ENCODE measurements at places on chromosomes 5 and 9.

- DNase-seq: no peak
Measured at GRCh38 chr5:14475045-14475444, 106.5 kb upstream of the OTULINL start.

GRCh38 chr9:128192601-128193371 lies 1.4 kb upstream of the CIZ1 start:
- DNase-seq: no peak

GRCh38 chr5:133909603-133910002 lies 58.8 kb downstream of the C5orf15 start:
- no peak for DNase-seq

DNA sequence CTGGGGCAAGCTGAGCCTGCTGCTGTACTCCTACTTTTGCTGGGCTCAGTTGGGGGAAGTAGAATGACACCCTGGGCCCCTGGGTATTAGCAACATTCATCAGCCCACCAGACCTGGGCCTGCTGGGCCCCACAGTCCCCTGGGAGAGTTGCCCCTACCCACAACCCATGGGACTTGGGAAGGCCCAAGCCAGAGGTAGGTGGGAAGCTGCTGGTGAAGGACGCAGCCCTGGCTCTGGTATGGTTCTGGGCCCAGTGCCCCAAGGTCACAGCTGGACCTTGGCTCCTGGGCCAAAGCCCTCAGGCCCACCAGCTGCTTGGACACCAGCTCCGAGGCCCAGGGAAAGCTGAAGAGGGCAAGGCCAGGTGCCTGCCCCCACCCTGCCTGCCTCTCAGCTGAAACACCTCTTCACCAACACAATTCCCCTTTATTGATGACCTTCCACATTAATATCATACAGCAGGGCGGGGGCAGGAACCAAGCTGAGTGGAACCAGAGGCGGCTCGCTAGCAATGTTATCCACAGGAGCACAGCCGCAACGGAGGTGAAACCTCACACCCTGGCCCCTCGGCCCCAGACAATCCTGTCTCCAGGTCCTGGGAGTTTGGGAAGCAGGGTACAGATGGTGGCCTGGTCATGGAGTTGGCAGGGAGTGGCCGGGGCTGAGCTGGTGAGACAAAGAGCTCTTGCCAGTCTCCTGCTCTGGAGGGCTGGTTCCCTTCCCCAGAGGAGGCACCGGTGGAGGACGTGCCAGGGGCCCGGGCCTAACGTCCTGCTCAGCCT lies 13.7 kb downstream of the DOLPP1 start:
- DNase-seq: no peak

DNA sequence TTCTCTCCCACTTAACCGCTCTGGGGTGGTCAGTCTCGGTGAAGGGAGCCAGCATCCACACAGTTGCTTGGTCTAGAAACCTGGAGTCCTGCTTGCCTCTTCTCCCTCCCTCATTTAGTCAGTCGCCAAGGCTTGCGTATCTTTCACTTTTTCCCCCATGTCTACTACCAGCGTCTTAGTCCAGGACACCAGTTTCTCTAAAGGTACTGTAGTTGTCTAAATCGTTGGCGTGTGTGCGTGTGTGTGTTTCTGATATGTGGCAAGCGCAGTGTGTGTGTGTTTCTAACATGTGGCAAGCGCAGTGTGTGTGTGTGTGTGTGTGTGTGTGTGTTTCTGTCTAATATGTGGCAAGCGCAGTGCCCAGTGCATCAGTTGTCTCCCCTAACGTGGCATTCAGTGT lies 641 bp downstream of the ATP6V1G1 start:
- no peak for DNase-seq

GRCh38 chr5:78758169-78758839 lies 109.7 kb upstream of the LHFPL2 start:
- DNase-seq: no peak

GRCh38 chr5:159263569-159263905 lies 447 bp downstream of the UBLCP1 start:
- no peak for DNase-seq

DNA sequence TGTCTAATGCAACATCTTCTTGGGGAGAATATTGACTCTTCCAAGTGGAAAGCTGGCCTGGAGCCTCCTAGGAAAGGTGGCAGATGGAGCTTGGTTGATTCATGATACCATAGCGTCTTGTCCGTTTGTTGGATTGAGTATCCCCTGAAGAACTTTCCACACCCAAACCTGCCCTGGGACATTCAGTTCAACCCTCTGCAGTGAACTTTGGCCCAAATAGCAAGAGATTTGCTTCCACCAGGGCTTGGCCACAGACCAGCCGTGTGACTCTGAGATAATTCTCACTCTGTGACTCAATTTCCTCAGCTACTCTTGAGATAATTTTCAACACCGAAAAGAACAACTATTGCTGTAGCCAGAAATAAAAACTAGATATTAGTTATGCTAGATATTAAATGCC lies 108.0 kb upstream of the RAD23B start:
- DNase-seq: no peak

DNA sequence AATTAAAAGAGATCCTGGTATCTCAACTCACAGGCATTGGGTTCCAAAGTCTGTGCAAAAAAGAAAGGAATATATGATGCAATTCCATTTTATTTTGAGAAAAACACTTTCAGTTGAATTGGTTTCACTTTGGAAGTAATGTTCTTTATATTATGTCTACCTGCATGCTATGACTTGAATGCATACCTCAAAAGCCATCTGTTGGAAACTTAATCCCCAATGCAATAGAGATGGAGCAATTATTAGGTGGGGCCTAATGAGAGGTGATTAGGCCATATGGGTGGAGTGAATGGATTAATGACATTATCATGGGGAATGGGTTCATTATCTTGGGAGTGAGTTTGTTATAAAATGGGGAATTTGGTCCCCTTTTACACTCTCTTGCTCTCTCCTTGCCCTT lies 293.3 kb downstream of the CSNK1G3 start:
- DNase-seq: no peak

GRCh38 chr5:139961435-139962157 lies 81.5 kb downstream of the NRG2 start:
- no peak for DNase-seq

GRCh38 chr9:107597743-107598217 lies 108.2 kb upstream of the KLF4 start:
- DNase-seq: no peak

GRCh38 chr5:96112123-96112670 lies 150.5 kb upstream of the ELL2 start:
- no peak for DNase-seq

DNA sequence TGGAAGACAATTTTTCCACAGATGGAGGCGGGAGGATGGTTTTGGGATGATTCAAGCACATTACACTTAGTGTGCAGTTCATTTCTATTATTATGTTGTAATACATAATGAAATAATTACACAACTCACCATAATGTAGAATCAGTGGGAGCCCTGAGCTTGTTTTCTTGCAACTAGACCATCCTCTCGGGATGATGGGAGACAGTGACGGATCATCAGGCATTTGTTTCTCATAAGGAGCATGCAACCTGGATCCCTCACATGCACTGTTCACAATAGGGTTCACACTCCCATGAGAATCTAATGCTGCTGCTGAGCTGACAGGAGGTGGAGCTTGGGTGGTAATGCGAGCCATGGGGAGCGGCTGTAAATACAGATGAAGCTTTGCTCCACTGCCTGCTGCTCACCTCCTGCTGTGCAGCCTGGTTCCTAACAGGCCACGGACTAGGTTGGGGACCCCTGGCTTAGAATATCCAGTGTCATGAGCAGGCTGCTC lies 1.6 kb downstream of the STKLD1 start:
- DNase-seq: no peak

DNA sequence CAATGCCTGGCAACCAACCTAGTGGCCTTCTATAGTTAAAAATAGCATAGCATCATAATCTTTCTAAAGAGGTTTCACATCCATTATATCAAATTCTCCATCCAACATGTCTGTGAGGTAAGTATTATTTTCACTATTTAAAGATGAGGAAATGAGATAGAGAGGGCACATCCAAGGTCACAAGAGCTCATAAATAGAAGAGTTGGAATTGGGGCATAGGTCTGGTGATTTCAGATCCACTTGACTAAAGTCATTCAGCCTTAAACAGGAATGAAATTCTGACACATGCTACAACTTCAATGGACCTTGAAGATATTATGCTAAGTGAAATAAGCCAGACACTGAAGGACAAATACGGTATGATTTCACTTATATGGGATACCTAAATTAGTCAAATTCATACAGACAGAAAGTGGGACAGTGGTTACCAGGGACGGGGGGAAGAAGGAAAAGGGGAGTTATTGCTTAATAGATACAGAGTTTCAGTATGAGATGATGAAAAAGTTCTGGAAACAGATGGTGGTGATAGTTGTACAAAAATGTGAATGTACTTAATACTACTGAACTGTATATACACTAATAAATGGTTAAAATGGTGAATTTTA lies 259.6 kb upstream of the NR4A3 start:
- DNase-seq: no peak

- DNase-seq: no peak
Measured at GRCh38 chr9:37381094-37381741, 41.3 kb upstream of the GRHPR start.

DNA sequence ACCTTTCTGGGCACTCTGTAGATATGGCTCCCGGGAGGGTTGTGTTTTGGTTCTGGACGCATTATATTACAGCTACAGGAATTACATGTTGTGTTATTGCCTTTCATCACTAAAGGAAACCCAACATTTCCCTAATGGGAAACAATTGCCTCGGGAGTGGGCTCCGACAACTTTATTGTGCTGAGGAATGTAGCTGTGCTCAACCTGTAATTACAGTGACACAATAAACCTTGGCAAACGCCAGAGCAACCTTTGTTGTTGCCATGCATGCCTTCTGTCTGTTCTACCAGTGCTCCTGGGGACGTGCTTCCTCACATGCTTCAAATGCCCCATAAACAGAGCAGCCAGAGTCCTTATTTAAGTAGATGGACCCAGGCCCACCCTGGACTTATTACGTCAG lies 182.4 kb downstream of the DIRAS2 start:
- no peak for DNase-seq

GRCh38 chr9:19409401-19410194 lies 789 bp downstream of the ACER2 start:
- DNase-seq: no peak

DNA sequence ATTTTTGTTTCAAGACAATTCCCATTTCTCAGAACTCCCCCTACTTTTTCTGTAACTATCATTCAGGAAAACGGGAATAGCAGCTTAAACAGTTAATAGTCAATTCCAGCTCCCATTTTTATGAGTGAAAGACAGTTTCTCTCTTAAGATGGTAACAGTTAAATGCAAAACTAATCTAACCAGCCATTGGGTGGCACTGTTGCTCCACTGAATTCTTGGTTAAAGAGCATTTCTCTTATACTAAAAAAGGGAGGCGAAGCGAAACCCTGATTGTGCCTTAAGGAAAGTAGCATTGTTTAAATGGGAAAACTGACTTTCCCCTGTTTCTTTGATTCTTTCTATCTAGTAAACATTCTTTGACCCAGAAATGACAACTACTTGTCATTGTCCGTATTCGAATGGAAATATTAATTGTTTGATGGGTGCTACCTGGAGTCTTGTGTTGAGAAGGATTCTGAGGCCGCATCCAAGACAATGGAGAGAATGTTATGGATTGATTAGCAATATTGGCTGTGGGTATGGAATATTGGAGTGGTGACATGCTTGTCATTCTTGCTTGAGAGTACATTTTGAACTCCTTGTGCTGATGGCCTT lies 507.8 kb downstream of the MAT2B start:
- no peak for DNase-seq
